Parietal lobe (tissue), 2 donors: ENCODE measurements at places on chromosomes 4 and X. TPM values are rescaled to one million over a fixed set of nuclear protein-coding genes. Genes with fewer than 3 reads are reported as not detected.

ADH1A gene
- not detected for total RNA-seq

PTPN13 gene
- 102 TPM for total RNA-seq

AKAP14 gene
- total RNA-seq: not detected

TRIM61 gene
- total RNA-seq: 1.6 TPM

HMGN5 gene
- 2.2 TPM for total RNA-seq

SERTM2 gene
- not detected for total RNA-seq

KIF4A gene
- total RNA-seq: 4.1 TPM

FGG gene
- total RNA-seq: 0.63 TPM

BTC gene
- not detected for total RNA-seq

IQCM gene
- total RNA-seq: not detected

SLC25A14 gene
- 29.4 TPM for total RNA-seq

MAGEB1 gene
- total RNA-seq: not detected

NSG1 gene
- 220 TPM for total RNA-seq

FABP2 gene
- not detected for total RNA-seq

MANBA gene
- total RNA-seq: 39.4 TPM

MXRA5 gene
- 1.6 TPM for total RNA-seq

CPE gene
- 376 TPM for total RNA-seq

CUL4B gene
- total RNA-seq: 53.8 TPM

GUCY2F gene
- total RNA-seq: not detected

ITIH6 gene
- not detected for total RNA-seq

FOXP3 gene
- not detected for total RNA-seq

SSX2 gene
- total RNA-seq: not detected

SPANXN3 gene
- not detected for total RNA-seq

EVC2 gene
- total RNA-seq: 2.5 TPM

RPGR gene
- total RNA-seq: 17.2 TPM

ARAP2 gene
- total RNA-seq: 101 TPM

KLHL8 gene
- 93.6 TPM for total RNA-seq

CABS1 gene
- not detected for total RNA-seq

VCX2 gene
- not detected for total RNA-seq

GABRG1 gene
- total RNA-seq: 24.7 TPM

CAPN6 gene
- total RNA-seq: 0.31 TPM

GRIA3 gene
- 101 TPM for total RNA-seq

RNF150 gene
- 53.2 TPM for total RNA-seq

MAGEA2 gene
- total RNA-seq: not detected

CLOCK gene
- 42.6 TPM for total RNA-seq

CCDC158 gene
- total RNA-seq: 6.9 TPM

SMIM31 gene
- total RNA-seq: not detected

LGI2 gene
- total RNA-seq: 3.1 TPM

GC gene
- not detected for total RNA-seq

MAGEA12 gene
- not detected for total RNA-seq

LRCH2 gene
- total RNA-seq: 45.7 TPM

CTAG1B gene
- total RNA-seq: not detected

CFAP299 gene
- total RNA-seq: 1.9 TPM
